Prostate gland (tissue), 2 donors: ENCODE measurements at places on chromosomes 3 and 15.
A peak's percentile ranks its signal among the peaks of the same experiment; 100 is the strongest.

GRCh38 chr3:138640537-138640936, 32.0 kb downstream of the FAIM start:
- DNase-seq: no peak

- no peak for DNase-seq
Measured at GRCh38 chr3:30751610-30752299, 142.7 kb downstream of the GADL1 start.

- peak; percentile 28 for DNase-seq
Measured at GRCh38 chr15:39685999-39686613, 96.5 kb downstream of the FSIP1 start.

DNA sequence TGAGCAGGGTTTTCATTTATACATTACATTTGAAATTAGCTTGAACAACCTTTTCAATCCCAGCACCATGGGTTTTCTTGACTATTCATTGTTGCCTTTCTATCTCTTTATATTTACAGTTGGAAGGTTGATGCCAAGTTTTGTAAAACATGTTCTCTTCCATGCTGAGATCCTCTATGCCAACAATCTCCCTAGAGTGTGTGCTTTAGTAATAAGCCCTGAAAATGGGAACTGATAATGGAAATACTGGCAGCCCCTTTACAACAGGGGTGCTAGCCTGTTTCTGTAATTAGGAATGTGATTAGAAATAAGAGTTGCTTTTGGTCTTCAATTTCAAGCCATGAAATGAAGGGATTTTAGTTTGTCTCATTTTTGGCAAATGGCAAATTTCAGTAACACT, 239.9 kb upstream of the NAALADL2 start:
- no peak for DNase-seq

- no peak for DNase-seq
Measured at GRCh38 chr3:3553236-3553635, 246.0 kb upstream of the LRRN1 start.
